Esophagus mucosa (tissue), 1 donor: ENCODE measurements at places on chromosomes 7 and 10.

DNA sequence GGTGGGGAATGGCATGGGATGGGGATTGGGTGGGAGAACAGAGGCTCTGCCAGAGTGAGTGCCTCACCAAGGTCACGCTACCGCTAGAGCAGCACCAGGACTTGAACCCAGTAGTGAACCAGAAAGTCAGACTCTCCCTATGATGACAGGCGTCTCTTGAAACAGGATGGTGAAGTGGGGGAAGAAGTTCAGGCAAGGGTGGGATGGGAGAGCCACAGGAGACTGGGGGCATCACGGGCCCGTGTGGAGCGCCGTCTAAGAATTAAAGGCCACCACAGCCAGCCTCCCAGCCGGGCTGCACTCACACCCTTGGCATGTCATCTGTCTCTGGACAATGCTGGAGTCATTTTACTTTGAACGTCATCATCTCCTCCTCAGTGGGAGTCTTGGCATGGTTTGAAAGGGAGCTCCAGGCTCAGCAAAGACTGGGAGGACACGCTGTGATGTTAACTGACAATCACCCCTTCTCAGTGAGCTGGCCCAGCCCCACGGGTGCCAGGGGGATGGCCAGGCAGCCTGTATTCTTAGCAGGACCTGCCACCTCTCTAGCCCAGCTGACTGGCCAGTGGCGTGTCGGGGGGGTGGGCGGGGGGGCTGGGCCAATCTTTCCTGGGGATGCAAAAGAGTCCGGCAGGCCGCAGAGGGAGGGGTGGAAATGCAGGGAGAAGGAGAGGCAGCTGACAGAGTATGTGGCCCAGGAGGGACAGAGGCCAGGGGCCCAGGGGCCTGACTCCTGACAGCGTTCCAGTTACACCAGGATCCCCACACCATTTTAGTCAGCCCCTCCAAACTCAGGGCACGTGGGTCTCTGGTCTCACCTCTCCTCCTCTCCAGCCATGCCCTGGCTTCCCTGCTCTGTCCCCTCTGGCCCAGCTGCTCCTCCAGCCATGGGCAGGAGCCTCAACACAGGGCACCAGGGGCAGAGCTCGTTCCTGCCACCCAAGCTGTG, 96.2 kb downstream of the VOPP1 start:
- no peak for ATAC-seq

- ATAC-seq: peak; percentile 49
Observed at GRCh38 chr10:52442576-52442975, 128.5 kb downstream of the DKK1 start.

DNA sequence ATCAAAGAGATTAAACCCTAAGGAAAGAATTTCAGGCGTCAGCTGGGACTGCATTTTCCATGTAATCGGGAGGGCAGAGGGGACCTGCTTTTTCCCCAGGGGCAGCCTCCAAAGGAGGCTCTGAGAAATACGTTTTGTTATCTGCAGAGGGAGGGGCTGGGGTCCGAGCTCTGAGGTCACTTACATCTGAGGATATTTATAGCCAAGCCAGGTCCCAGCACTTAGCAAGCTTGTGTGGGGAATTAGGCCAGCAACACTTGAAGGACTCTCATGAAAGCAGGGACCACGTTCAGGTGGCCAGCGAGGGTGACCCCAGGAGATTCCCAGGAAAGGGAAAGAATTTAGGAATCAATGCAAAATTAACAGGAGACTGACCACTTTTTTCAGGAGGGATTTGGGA, 20.6 kb upstream of the GDI2 start:
- no peak for ATAC-seq

DNA sequence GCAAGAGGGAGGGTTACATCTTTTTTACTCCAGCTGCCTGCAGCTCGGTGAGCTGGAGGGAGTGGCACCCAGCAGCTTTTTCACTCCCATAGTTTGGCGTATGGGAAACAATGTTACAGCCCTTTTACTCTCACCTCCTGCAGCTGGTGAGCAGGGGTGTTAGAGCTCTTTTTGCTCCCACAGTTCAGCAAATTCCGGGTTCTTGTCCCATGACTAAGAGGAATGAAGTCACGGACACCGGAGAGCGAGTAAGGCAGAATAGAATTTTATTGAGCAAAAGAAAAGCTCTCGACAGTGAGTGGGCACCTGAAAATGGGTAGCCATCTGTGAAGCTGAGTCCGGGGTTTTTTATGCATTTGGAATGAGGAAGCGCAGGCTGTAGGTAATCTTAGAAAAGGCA, 446.6 kb downstream of the GFRA1 start:
- no peak for ATAC-seq

DNA sequence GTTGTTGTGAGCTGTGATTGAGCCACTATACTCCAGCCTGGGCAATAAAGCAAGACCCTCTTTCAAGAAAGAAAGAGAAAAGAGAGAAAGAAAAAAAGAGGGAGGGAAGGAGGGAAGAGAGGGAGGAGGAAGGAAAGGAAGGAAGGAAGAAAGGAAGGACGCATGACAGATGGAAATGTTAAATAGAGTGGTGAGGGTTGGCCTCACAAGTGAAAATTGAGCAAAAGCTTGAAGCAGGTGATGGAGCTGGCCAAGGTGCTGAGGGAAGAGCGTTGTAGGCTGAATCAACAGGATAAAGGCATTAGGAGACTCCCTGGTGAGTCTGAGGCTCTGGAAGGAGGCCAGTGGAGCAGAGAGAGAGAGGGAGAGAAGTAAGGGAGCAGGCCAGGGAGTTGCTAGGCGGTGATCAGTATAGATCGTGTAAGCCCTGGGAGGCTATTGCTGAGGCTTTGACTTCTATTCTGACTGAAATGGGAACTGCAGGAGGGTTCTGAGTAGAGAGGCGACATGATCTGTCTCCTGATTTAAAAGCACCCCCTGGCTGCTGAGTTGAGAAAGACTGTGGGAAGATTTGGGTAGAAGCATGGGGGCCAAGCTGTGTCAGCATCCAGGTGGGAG, 26.5 kb upstream of the TMEM248 start:
- no peak for ATAC-seq

- no peak for ATAC-seq
Observed at GRCh38 chr10:5594271-5595049, 69.7 kb downstream of the CALML3 start.

GRCh38 chr10:38143587-38143986, 49.5 kb downstream of the ZNF37A start:
- ATAC-seq: no peak

DNA sequence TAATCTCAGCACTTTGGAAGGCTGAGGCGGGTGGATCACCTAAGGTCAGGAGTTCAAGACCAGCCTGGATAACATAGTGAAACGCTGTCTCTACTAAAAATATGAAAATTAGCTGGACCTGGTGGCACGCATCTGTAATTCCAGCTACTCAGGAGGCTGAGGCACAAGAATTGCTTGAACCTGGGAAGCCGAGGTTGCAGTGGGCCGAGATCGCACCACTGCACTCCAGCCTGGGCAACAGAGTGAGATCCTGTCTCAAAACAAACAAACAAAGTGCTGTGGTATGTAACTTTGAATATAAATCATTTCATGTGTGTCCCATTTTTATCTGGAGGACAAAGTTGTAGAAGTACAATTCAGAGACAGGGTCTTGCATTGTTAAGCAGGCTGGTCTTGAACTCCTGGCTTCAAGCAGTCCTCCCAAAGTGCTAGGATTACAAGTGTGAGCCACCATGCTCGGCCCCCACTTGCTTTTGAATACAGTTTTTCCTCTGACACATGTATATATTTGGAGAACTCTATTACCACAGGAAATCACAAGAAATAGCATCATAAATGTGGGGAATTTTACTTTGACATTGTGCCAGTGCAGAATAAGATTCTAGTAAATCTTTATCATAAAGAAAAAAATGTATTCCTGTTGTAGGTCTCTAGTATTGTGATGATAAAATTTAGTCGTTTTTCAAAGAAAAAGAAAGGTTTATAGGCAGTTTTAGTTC, 32.6 kb downstream of the PTPN12 start:
- no peak for ATAC-seq

DNA sequence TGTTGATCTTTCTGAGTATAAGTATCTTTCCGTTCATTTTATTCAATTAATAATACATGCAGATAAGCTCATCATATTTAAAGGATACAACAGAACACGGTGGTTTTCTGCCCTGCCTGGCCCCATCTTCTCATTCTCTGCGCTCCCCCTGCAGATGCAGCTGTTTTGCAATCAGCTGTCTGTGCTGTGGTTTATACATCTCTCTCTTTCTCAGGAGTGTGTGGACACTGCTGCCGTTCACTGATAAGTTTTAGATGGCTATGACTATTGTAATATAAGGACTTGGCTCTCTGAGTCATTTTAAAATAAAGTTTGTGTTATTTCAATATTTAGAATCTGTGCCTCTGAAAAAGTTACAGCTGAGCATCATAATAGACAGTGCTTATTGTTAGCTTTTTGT, 54.5 kb downstream of the CUL1 start:
- ATAC-seq: no peak

DNA sequence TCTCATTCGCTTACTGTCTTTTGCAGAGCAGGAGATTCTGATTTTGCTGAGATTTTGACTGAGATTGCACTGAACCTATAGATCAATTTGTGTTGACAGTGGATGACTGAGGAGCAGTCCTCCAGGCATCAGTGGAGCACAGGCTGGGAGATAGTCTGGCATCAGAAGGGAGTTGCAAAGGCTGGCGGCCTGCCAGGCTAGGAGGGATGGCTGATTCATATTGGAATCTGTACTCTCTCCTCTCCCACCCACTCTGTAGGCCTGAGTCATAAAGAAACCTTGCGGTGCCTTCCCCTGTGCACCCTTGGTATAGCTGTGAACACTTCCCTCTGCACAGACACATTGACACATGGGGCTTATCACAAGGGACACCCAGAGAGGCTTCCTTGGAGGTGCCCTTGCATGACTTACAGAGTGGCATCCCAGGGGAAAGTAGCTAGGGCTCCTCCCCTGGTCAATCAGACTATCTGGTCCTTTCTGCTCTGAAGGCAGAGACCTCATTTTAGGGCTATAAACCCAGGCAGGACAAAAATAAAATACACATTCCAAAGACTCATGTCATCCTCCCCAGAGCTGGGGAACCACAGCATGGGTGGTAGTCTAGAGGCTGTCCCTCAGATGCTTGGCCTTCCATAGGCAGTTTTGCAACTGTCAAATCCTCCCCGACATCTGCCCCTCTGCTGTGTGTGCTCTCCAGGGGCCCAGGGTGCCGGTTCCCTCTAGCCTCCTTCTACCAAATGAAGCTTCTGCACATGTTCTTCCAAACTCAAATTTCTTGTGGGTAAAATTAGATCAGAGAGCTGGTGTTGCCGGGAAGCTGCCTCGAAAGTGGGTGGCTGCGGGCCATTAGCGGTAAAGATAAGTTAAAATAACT, 37.4 kb upstream of the EEPD1 start:
- ATAC-seq: peak; percentile 77

DNA sequence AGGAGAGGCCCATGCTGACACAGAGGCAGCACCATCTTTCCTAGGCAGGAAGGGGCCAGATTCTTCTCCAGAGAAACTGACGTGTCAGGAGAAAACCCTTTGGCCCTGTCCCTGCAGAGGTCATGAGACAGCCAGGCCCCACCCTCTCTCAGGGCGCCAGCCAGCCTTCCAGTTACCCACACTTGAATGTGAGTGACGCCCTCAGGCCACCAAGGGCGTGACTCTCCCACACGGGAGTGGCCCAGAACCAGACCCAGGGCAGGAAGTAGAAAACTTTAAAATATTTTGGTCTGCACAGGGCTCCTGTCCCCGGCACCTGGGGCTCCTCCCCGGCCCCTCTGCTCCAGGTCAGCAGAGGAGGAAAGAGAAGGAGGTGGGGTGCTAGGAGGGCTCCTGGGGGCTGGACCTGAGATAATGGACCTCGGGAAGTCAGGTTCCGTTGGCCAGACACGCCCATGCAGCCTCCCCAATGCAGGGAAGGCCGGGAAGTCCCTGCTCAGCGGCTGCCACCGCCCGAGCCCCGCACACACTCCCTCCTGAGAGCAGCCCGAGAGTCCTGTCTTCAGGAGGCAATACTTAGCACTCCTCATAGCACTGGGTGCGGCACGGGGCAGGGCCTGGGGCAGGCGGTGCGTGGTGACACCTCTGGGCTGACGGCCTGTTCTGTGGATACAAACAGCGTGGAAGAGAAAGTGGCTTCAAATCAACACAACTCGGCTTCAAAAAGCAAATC, 67.0 kb upstream of the CFAP46 start:
- peak; percentile 96 for ATAC-seq

DNA sequence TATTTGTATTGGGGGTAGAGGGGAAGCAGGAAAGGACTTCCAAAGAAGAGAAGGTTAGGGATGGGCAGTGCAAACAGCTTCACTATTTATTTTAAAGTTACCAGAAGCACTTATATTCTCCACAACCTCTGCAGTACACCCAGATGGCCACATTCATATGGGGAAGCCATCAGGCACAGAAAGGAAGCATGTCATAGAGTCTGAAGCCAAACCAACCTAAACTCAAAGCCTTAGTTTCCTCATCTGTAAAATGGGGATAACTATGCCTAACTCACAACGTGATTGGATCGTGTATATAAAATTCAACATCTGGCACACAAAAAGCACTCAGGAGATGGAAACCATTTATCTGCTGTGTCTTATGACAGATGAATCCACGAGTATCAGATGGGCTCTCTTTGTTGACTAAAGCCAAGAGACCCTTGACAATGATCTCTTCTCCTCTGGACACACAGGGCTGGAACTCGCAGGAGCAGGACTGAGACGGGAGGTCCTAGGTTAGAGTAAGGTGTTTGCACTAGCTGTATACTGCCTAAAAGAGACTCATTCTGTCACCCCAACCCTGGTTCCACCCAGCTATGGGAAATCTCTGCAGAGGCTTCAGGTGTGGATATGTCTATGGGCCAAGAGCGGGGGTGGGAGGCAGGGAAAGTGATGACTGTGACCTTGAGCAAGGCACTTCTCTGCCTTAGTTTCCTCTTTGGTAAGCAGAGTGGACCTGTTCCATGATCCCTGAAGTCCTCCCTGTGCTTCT, 1.8 kb downstream of the KIAA1549 start:
- no peak for ATAC-seq

- no peak for ATAC-seq
Observed at GRCh38 chr7:116153050-116153449, 57.3 kb upstream of the TES start.

GRCh38 chr10:26779176-26779860, 81.4 kb downstream of the ABI1 start:
- ATAC-seq: no peak

DNA sequence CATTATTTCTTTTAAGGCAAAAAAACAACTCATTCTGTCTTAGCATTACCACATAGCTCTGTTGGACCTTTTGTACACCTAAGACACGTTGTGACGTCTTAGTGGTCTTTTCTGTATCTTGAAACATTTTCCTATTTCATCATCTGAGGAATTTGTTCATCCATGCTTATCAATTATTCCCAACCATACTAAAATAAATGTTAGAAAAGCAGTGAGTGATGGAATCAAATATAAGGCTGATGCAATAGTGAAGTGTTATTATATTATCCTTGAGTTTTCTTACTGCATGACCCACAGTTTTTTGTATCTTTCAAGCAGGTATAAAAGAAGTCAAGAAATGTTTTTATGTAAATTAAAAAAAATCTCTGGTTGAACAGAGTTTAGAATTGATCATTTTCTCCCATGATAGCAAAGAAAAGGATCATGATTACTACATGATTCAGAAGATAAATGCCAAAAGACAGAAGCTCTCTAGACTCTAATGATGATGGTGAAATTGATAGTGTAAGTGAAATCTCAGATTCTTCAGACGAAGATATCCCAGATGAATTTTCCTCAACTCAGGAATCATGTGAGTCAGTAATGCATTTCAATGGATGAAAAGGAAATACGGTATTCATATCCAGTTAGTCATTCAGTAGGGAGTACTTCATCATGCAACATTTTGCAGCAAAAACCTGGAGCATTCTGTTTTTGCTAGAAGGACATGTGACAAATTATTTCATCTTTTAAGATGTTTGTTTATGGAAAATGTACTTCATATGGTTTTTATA, 51.4 kb downstream of the CELF2 start:
- ATAC-seq: no peak
